Suppressor macrophage treated with lipopolysaccharide for 1 hour (primary cell): ENCODE measurements at places on chromosomes 3 and 15.

DNA sequence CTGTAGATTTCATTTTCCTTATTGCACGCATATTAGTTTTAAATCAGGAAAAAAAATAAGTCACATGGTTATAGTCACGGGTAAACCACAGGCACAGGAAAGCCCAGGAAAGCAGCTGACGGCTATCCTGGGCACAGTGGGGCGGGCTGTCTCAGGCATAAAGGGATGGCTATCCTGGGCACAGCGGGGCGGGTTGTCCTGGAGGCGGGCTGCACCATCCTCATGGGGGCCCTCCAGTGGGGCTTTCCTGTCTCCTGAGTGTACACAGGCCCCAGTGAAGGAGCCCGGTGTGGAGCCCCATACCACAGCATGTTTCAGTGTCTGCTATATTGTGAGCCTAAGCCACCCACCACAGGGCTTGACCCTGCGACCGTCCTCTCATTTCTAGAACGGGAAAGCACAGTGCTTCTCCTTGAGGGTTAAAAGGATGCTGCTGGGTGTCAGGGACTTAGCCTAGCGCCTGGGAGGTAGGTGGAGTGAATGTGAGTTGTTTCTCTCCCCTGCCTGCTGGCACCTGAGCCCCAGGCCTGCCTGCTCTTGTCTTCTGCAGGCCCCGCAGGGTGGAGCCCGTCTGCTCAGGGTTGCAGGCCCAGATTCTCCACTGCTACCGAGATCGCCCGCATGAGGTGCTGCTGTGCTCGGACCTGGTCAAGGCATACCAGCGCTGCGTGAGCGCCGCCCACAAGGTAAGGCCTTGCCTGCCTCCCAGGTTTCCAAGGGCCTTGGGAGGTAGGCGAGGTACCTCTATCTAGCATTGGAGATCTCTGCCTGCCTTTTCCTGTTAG is 25.9 kb upstream of the PLXNA1 start:
- peak; percentile 67 for DNase-seq

DNA sequence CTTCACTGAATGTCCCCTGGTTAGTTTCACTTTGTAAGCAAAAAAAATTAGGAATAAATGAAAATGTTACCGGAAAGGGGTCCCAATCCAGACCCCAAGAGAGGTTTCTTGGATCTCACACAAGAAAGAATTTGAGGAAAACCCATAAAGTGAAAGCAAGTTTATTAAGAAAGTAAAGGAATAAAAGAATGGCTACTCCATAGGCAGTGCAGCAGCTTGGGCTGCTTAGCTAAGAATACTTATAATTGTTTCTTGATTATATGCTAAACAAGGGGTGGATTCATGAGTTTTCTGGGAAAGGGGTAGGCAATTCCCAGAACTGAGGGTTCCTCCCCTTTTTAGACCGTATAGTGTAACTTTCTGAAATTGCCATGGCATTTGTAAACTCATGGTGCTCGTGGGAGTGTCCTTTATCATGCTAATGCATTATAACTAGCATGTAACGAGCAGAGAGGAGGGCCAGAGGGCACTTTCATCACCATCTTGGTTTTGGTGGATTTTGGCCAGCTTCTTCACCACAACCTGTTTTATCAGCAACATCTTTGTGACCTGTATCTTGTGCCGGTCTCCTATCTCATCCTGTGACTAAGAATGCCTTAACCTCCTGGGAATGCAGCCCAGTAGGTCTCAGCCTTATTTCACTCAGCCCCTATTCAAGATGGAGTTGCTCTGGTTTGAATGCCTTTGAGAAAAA is 41.0 kb upstream of the CMSS1 start:
- no peak for DNase-seq

GRCh38 chr3:172977696-172978095 is 163.3 kb downstream of the SPATA16 start:
- no peak for DNase-seq

DNA sequence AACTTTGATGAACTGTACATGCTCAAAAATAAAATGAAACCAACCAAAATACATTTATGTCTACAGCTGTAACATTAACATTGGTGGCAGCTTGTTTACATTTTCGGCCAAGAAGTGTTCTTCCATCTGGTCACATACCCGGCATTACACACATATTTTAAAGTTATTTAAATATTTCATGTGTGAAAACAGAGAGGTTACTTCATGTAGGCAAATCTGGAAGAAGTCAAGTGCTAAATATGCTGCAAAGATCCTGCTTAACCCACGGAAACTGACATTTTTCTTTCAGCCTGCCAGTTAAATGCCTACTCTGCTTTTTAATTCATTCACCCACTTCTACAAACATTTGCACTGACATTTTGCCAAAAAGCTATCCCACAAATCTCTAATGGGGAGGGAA is 69.7 kb downstream of the MB21D2 start:
- DNase-seq, result no peak

- no peak for DNase-seq
These were observed 215.6 kb downstream of the WNT5A start for GRCh38 chr3:55271549-55271948.

- DNase-seq, result no peak
These were observed 256.1 kb downstream of the PLCL2 start for GRCh38 chr3:17140670-17141505.

GRCh38 chr3:176074096-176074495 is 1123.2 kb downstream of the TBL1XR1 start:
- no peak for DNase-seq

- no peak for DNase-seq
These were observed 19.8 kb downstream of the ADAMTS9 start for GRCh38 chr3:64667887-64668581.

- no peak for DNase-seq
These were observed 62.5 kb upstream of the RPL32 start for GRCh38 chr3:12903881-12904280.

- no peak for DNase-seq
These were observed 439.7 kb downstream of the NTRK3 start for GRCh38 chr15:87816811-87817210.

DNA sequence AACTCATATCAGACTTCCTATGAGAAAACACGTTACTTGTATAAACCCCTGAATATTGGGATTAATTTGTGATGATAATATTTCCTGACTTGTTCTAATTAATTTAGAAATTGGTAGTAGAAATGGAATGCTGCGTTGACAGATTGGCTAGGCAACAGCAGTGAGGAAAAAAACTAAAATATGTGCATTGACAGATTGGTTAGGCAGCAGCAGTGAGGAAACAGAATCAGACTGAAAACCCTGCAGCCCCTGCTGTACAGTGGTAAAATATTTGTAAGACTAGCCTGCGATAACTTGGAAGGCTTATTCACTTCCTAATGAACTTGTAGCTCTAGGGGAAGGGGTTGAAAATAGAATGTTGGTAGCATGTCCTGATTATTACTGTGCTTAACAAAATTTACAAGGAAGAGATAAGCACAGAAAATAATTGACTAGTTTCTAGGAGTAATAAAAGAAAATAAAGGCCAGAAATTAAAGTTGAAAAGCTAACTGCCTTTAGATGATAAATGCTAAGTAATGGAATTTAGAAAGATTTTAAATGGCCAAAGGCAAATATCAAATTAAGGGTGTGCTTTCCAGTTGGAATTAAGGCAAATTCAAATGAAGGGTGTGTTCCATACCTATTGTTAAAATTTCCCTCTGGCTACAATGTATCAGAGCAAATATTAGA is 29.9 kb upstream of the IL16 start:
- no peak for DNase-seq

- no peak for DNase-seq
These were observed 55.7 kb upstream of the GRM7 start for GRCh38 chr3:6805236-6805635.

DNA sequence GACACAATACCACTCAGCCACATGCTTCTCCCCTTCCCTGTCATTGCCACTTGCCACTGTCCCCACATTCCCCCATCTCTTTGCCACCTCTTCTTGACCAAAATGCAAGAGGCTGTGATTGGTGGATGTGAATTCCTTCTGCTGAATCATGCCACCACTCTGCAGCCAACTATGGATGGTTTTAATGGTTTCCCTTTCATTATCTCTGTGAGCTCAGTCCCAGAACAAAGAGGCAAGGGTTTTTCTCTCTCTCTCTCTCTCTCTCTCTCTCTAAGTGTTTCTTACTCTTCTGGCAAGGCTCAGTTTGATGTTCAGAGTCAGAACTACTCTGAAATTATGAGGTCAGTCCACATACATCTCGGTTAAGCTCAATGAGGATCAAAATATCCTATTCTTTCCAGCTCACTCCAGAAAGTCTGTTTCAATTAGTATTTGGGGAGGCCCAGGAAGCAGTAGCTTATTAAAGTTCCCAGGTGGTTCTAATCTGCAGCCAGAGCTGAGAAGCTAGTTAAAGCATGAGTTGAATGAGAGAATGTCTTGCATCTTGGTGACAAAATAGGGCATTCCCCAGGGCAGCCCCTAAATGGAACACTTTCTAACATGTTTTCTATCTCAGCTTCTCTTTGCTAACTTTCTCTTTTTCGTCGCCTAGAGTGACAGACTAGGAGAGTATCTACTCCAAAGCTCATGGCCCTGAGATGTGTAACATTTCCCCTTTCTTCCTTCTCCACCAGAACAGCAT is 8.5 kb upstream of the ILDR1 start:
- peak; percentile 85 for DNase-seq
